Choroid plexus epithelial cell (primary cell): ENCODE measurements at places on chromosomes 12 and 14.

- no peak for DNase-seq
Measured at GRCh38 chr14:106107703-106108102, 581.3 kb downstream of the TMEM121 start.

DNA sequence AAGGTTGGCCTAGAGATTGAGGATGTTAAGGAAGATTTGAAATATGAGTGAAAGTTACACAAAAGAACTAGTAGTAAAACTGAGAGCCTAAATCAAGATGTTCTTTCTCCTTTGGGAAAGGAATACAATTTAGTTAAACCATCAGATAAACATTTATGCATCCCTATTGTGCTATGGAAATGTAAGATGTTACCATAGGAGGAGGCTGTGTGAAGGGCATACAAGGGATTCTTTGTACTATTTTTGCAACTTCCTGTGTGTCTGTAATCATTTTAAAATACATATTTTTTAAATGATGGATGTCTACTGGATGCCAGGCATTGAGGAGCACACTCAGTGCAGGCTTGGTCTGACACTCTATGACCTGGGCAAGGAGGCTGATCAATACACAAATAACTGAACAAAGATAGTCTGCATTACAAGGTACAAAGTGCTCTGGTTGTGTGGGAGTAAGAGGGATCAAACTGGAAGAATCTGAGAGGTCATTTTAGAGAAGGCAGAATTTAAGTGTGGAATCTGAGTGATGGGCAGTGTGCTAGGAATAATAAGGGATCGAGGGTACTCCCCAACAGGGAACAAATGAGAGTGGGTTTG is 5.8 kb upstream of the CHPT1 start:
- no peak for DNase-seq

DNA sequence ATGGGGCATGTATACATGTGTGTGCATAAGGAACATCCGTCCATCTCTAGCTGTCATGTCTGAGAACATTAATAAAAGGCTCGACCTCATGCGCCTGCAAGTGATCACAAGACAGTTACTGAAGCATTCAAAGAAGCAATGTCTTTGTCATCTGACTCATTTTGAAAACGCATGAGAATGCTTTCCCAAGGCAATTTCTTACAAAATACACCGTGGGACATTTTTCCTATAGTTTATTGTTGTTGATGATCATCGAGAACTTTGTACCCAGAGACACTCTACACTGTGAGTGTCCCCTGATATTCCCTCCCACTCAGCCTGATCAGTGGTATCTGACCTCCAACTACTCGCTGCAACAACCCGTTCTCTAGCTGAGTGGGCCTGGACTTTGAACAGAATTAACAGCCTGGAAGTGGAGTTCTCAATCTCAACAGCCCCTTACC is 68.1 kb downstream of the ETV6 start:
- DNase-seq: peak; percentile 78

- DNase-seq: no peak
Measured at GRCh38 chr14:103296987-103297386, 37.0 kb upstream of the EIF5 start.

- no peak for DNase-seq
Measured at GRCh38 chr12:42550800-42551199, 38.7 kb downstream of the PRICKLE1 start.

- DNase-seq: no peak
Measured at GRCh38 chr12:119432949-119433348, 98.4 kb downstream of the CCDC60 start.

GRCh38 chr12:26906704-26907103 is 31.1 kb downstream of the INTS13 start:
- DNase-seq: no peak

GRCh38 chr14:105448706-105449111 is 25.9 kb upstream of the CRIP2 start:
- DNase-seq: peak; percentile 68

DNA sequence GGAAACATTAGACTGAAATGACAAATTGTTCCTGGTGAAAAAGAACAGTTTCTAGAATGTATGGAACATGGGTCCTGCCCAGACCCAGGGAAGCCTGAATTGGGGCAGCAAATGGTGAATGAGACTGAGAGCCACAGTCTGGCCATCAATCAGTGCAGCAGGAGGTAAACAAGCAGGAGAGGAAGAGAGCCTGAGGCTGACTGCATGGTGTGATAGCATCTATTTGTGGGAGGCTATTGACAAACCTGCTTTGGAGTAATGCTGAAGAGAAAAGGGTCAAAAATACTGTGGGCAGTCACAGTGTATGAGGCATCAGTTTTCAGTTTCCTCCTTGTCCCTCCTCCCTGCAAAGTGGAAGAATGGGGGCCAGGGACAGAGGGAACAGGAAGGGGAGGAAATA is 136.8 kb downstream of the ANKS1B start:
- no peak for DNase-seq

- DNase-seq: no peak
Measured at GRCh38 chr12:50182461-50182860, 15.3 kb upstream of the CERS5 start.

DNA sequence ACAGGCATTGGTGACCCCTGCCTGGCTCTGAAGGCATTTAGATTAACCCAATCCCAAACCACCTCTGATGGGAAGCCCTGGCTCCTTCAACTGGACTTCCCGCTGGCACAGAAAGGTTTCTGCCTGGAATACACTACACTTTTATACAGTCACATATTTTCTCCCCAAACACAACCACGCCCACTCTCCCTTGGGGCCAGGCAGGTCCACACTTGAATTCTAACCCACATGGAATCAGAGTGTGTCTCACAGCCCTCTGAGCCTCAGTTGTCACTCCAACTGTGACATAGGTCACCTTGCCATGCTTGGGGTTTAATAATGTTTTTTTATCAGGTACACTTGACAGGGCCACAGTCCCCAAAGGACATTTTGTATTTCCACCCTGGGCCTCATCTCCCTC is 368.6 kb downstream of the BCL11B start:
- DNase-seq: no peak

GRCh38 chr12:124524231-124524925 is 43.0 kb downstream of the NCOR2 start:
- DNase-seq: peak; percentile 76

DNA sequence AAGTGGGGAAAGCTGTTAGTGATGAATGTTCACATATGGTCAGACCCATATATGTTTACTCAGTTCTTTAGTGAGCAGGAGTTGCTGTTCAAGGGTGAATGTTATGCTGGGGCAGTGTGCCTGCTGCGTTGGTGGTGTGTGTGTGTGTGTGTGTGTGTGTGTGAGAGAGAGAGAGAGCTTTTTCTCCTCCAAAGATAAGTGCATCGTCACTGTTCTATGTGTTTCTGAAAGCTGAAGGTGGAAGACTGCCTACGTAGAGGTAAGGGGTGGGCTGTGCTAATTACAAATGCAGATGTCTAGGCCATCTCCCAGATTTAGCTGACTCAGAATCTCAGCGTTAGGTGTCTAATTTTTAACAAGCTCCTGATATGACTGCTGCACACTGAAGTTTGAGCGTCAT is 10.5 kb downstream of the GABARAPL1 start:
- DNase-seq: no peak

DNA sequence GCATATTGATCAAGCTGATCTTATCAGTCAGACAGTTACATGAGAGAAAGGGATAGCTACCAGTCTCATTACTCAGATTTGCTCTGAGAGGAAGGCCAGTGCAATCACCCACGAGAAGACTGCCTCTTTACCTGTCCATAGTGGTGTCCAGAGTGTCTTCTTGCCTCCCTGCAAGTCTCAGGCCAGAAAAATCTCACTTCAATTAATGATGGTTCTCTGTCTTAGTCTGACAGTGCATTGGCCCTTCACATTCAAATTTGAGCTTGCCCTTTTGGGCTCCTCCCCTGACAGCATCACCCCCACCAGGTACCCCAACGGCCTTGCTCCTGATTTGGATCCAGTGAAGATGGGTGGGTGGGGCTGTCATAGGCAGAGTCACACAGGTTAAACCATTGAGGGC is at the start of gene AICDA:
Gene AICDA (minus strand): TSS at position 231 of the 400 bp plus-strand sequence. CDS start 92 bp downstream, at position 139.
- no peak for DNase-seq

DNA sequence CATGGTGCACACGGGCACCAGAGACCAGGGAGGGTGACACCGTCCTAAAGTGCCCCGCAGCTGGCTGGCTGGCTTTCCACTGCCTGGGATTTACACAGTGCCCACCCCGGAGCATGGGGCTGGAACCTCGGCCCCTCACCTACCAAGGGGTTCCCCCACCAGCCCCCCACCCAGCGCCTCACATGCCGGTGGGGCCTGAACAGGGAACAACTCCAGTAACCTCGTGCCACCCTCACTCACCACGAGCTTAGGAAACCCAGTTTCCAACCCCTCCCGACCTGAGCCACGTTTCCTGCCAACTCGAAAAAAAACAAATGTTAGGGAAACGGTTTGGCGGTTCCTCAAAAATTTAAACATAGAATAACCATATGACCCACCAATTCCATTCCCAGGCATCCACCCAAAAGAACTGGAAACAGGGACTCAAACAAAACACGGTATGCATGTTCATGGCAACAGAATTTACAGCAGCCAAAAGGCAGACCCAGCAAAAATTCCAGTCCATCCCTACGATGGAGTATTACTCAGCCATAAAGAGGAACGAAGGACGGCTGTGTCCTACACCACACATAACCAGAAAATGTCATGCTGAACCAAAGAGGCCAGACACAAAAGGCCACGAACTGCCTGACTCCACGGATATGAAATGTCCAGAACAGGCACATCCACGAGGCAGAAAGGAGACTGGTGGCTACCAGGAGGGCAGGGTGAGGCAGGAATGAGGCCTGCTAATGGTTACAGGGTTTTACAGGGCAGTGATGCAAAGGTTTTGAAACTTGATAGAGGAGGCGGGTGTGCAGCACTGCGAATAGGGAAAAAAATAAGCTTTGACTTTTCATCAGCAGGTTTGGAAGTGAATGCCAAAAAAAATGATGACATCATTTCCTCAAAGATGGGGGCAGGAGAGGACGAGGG is 68.9 kb downstream of the NCOR2 start:
- peak; percentile 91 for DNase-seq

DNA sequence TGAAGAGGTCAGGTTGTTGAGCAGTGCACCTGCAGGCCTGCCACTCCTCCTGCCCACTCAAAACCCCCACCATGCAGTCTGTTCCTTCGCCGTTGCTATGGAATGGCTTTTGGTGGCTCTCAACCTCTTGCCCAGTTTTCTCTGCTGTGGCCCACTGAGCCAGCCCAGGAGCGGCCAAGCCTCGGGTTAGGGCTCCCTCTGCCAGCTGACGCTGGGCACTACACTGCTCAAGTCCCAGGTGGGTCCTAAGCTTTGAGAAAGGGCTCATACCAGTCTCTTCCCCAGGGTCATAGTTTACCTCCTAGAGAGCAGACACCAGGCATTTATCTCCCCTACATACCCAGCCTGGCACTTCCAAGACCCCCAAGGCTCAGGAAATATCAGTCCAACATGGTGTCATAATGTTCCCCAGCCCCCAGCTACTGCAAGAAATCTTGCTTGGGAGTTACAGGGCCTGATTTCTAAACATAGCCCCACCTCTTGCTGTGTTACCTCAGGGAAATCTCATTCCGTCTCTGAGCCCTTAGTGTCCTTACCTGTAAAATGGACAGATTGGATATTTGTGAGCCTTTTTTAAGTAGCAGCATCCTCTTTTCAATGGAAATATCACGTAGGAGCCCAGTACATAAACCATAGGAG is 59.4 kb downstream of the TSPAN11 start:
- DNase-seq: peak; percentile 78

DNA sequence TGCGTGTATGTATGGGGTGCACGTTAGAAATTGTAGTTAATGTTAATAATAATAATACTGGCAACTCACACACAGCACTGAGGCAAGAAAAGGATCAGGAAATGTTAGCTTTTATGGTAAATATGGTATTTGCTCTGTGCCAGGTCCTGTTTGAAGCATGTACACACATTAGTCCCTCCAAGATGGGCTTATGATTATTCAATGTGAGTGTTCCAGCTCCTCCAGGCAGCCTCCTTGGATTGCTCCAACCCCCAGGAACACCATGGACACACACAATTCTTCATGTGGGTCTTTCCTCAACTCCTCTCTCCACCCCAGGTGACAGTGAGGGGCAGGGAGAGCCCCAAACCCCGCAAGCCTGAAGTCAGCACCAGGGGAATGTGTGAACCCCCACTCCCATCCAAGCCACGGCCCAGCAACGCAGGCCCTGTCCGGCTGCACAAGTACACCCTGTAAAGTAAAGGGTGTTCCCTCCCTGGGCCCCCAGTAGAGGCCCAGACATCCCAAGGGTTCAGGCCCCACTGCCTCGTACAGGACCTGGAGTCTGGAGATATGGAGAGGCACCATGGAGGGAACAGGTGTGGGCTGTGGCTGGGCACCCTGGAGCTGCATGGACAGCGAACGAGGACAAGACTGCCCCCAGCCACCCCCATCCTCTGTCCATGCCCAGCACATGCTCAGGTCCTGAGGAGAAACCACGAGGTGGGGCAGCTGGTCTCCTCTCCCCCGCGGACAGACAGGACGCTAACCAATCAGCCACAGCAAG is 41.3 kb downstream of the NCOR2 start:
- DNase-seq: no peak

- DNase-seq: peak; percentile 47
Measured at GRCh38 chr12:29212682-29213403, 63.8 kb downstream of the FAR2 start.

GRCh38 chr12:113831476-113831875 is 134.6 kb downstream of the RBM19 start:
- DNase-seq: peak; percentile 16

- no peak for DNase-seq
Measured at GRCh38 chr12:105725054-105725453, 394.6 kb downstream of the C12orf75 start.

- no peak for DNase-seq
Measured at GRCh38 chr12:81835783-81836182, 76.6 kb upstream of the PPFIA2 start.

DNA sequence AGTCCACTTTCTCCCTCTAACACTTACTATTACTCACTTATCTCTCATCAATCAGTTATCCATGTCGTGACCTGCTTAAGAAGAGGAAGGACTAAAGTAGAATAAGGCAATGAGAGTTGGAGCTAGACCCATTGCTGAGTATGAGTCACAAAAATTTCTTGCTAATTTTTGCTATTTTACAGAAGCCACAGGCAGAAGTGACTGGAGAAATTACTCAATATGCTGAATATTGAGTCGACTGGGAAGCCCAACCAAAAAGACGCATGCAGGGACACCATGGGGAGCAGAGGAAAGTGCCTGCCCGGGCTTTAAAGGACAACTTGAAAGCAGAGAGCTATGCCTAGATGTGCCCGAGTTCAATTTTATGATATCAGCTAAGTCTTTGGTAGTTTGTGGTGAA is 115.4 kb upstream of the FOXG1 start:
- peak; percentile 78 for DNase-seq

DNA sequence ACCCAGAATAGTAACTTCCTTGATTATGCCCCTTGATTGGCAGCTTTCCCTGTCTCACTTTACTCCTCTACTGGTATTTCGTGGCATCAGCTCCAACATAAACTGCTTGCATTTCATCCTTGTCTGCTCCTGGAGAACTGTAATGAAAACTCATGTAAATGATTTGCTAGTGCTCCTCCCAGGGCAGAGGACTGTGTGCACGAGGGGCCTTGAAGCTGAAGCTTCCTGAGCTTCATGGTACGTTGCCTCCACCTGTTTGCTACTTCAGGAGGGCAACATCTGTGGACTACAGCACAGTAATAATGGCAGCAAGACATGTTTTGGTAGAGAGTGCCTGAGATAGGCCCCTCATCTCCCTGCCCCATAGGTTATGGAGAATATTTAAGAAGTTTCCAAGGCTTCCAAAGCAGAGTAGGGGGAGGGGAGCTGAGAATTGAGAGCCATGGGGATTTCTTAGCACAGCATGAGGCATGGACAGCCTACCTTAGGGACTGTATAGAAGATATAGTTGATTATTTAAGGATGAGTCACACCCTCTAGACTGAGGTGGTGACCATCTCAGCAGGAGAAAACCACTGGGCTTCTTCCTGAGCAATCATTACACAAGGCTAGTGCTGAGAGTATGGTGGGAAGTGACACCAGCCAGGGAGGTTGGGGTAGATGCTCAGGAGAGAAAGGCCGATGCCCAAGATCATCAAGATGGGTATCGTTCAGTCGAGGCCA is 29.5 kb downstream of the CCDC198 start:
- peak; percentile 58 for DNase-seq
